ENCODE measurements at places on chromosomes 7 and 10. TPM values are rescaled to one million over a fixed set of nuclear protein-coding genes. Genes with fewer than 3 reads are reported as not detected.

The WIPF3 gene
- 3.7 TPM for total RNA-seq

GRCh38 chr10:27285093-27285492, 44.5 kb upstream of the ACBD5 start:
- no peak for ATAC-seq

The ANKRD1 gene
- total RNA-seq = not detected

GRCh38 chr10:59131666-59132065, 44.8 kb upstream of the PHYHIPL start:
- ATAC-seq = no peak

The PTF1A gene
- total RNA-seq = not detected

GRCh38 chr7:155881471-155882350, 69.4 kb upstream of the SHH start:
- ATAC-seq = no peak

DNA sequence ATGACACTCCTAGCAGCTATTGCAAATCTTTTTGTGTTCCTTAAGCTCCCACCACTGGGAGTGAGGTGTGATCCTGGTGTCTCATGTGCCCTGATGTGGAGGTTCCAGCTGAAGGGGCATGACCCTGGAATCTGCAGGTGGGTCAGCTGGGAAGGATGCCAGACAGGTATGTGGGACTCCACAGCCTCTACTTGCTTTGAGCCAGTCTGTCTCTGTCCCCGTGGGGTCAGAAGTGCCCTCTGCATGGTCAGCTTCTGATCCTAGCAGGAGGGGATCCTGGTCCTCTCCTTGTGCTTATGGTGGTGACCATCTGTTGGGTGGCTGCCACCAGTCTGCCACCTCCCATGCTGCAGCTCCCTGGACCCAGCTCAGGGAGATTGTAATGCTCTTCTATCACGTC, 51.1 kb upstream of the COMTD1 start:
- no peak for ATAC-seq

DNA sequence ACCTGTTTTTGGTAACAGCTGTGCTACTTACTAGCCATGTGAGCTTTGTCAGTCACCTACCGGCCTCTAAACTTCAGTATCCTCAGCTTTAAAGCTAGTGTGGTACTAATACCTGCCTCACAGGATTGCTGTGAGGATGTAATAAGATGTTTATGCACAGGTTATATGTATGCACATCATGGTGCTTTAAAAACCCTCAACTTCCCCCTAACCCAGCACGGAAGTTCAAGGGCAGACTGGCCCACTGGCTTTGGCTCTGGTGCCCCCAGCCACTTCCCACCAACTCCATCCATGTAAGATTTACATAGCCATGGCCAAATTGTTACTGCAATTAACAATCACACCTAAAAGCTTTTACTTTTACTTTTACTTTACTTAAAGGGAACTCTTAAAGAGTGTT, 676.0 kb upstream of the GALNT17 start:
- ATAC-seq = no peak

The PTPN20 gene
- total RNA-seq = 0.94 TPM

The COPG2 gene
- 11.7 TPM for total RNA-seq

DNA sequence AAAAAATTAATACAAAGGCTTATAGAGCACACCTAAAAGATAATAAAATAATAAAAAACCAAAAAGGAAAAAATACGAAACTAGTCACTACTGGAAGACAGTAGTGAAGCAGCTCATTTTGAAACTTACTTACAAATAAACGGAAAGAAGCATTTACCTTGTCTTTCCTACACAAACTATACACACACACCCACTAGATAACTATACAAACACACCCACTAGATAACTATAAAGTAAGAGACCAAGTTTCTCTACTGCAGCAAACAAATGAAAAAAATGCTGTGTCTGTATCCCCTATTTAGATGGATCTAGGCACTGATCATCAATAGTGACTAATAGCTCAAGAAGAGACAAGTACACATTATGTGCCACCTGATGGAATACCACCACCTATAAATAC, 49.2 kb downstream of the KIF5B start:
- ATAC-seq = peak; percentile 26

DNA sequence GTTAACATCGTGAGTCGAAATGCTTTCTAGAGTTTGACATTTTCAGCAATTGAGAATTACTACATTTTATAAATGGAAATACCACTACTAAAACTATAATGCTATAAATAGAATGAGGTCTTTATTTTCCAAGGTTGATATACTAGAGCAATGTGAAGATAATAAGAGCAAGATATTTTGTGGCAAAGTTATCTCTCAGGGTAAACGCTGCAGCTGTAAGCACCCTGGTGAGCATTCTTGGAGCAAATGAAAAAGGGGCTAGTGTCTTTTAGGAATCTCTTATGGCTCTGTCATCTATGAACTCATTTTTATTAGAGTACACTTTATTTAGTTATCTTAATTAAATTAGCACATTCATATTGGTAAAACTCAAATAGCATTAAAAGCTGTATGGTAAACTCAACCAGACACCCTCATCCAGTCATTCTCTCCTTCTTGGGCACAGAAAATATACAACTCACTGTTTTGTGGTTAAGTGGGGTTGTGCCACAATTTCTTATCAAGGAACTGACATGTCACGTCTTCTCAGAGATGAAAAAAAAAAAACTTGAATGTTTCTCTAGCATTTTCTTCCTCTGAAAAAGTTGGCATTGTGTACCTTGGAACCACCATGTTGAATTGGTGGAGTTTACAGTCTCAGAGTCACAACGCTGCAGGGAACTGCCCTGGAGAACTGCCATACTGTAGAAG, 289.5 kb upstream of the PFKP start:
- no peak for ATAC-seq

The MYO3A gene
- total RNA-seq = 0.47 TPM

GRCh38 chr10:52563360-52563759, 209.2 kb downstream of the MBL2 start:
- ATAC-seq = no peak

The PIP gene
- 6.8 TPM for total RNA-seq

- ATAC-seq = no peak
These were observed 37.1 kb upstream of the ZRANB1 start for GRCh38 chr10:124904796-124905195.

DNA sequence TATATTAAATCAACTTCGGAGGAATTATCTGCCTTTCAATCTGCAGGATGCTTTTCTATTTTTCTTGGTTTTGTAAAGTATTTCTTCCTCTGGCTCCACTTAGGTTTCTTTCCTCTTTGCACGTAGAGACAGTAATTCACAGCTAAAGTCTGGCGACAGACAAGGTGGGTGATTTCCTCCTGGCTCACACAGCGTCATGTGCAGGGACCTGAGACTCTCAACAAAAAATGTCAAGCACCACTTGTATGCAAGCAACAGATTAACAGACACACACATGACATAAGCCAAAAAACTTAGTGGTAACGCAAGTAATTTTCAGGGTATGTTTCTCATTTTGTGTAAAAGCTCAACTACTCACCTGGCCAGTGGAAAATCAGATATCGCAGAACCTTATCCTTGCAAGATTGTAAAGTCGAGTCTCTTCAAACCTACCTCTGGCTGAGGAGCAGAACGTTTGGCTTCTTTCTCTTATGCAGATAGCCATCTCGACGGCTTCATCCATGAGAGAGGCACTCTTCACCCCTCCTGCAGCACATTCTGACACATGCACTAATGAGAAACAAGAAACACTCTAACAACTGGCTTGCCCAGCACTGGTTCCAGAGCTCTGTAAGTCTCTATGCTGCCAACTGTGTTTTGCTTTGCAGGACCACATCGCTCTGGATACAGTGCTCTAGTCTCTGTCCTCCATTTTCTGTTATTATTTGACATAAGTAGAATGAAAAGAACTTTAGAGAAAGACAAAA, 188.0 kb downstream of the CDCA7L start:
- no peak for ATAC-seq

- no peak for ATAC-seq
These were observed 507.6 kb upstream of the FOXK1 start for GRCh38 chr7:4174451-4174850.

The LRRC4 gene
- 1.9 TPM for total RNA-seq

- no peak for ATAC-seq
These were observed 16.3 kb upstream of the PLCE1 start for GRCh38 chr10:93977442-93977841.

DNA sequence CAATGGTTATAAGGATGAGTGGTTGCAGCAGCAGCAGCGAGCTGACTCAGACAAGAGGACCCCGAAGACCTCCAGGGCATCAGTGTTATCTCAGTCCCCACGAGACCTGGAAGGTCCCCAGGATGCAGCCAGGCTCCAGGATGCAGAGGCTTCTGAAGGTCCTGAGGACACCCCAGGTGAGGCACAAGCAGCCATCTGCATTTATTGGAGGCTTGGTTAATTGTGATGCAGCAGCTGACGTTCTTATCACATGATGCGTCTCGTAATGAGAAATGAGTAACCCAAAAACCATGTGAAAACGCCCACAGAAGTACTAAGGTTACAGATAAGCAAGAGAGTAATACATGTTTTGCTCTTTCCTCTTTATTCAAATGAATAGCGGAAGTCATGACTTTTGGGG, 17.4 kb downstream of the C7orf57 start:
- no peak for ATAC-seq

The CADPS2 gene
- 117 TPM for total RNA-seq

The FAM25G gene
- not detected for total RNA-seq

DNA sequence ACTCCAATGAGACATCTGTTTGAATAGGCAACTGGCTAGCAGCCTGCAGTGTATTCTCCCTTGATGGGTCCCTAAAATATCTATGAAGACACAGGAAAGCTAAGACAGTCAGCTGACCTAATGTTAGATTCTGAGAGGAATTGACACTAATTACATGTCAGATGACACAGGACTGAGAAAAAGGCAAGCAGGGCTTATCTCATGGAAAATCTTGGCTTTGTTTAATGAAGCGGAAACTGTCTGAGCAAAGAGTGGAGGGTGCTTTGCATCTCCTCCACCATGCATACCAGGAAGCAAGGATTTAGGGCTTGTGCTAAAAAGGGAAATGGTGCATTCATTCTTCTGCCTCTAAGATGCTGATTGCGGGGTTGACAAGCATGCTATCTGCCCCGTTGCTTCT, 135.5 kb upstream of the GLI3 start:
- no peak for ATAC-seq

- ATAC-seq = peak; percentile 46
These were observed 2.1 kb downstream of the VIM start for GRCh38 chr10:17229967-17230682.

- ATAC-seq = peak; percentile 90
These were observed 18.3 kb downstream of the SGMS1 start for GRCh38 chr10:50605269-50605950.

DNA sequence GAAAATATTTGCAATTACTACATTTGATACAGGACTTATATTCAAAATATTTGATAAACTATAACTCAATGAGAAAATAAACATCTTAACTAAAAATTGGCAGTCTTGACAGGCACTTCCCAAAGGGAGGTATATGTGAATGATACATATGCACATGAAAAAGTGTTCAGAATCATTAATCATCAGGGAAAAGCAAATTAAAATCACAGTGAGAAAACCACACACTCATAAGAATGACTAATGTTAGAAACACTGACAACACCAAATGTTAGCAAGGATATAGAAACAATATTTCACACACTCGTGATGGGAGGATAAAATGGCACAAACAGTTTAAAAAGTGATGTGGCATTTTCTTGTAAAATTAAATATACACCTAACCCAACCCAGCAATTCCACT, 4.1 kb upstream of the VPS26A start:
- no peak for ATAC-seq

GRCh38 chr10:14128519-14128918, 202.2 kb downstream of the FRMD4A start:
- ATAC-seq = no peak
